ENCODE measurements at places on chromosomes 7 and 10.

- DNase-seq, result no peak
Measured at GRCh38 chr10:94276140-94276539, 86.6 kb downstream of the NOC3L start.

DNA sequence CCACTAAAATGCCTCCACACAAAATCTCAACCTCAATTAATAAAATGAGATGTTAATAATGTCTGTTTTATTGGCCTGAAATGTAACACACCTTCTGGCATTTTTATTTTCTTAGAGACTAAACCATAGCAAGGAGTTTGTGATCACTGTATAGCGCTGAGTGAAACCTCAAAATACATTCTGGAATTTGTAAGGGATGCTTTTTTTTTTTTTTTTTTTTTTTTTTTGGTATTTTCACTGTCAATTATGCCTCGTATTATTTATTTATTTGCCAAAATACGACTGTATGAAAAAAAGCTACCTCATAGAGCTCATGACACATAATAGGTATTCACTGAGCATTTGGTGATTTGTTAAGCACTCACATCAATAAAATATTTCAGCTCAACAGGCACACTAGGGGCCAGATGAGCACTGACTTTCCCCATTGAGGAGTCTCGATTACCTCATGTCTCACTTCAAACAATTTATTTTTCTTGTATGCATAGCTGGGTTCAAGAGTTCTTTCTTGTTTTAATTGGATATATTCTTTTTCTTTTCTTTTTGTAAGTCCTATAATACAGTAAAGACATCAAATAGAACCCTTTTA lies 36.5 kb downstream of the SEMA3C start:
- no peak for DNase-seq

- DNase-seq, result no peak
Measured at GRCh38 chr7:97503367-97504094, 228.4 kb upstream of the TAC1 start.

GRCh38 chr10:132229834-132230556 lies 43.2 kb downstream of the DPYSL4 start:
- DNase-seq, result no peak

DNA sequence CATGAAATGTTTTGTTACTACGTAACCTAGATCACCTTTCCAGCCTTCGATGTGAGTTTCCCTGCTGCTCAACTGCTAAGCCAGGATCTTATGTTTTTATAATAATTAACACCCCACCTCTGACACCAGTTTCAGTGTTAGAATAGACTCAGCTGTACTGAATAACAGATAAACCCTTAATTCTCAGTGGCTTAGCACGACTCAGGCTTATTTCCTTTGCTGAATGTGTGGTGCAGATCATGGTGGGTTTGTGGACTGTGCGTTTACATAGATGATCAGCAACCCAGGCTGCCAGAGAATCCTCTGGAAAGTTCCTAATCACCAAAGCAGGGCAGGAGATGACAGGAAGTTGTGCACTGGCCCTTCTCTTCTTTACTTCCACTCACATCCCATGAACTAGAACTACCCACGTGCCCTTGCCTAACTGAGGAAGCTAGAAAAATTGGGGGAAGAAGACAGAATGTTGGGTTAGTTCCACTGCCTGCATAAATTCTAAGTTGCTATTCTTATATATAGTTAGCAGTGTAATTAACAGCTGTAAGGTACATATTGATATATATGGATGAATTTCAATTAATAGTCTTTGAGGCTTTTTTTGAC lies 111.8 kb downstream of the MAPK8 start:
- DNase-seq, result no peak

All from activated T-helper 1 cell treated with anti-CD3 and anti-CD28 coated beads, Interleukin-2, amount 50 U/mL, for 16 hours (primary cell).